Small intestine (tissue), 16 donors: ENCODE measurements at places on chromosomes 4 and X. TPM values are rescaled to one million over a fixed set of nuclear protein-coding genes. Genes with fewer than 3 reads are reported as not detected.
A peak's percentile ranks its signal among the peaks of the same experiment; 100 is the strongest.

- no peak for DNase-seq
These were observed 117.5 kb downstream of the RAPGEF2 start for GRCh38 chr4:159220353-159220752.

GRCh38 chrX:7485061-7485460, 337.1 kb upstream of the PUDP start:
- DNase-seq: no peak

DNA sequence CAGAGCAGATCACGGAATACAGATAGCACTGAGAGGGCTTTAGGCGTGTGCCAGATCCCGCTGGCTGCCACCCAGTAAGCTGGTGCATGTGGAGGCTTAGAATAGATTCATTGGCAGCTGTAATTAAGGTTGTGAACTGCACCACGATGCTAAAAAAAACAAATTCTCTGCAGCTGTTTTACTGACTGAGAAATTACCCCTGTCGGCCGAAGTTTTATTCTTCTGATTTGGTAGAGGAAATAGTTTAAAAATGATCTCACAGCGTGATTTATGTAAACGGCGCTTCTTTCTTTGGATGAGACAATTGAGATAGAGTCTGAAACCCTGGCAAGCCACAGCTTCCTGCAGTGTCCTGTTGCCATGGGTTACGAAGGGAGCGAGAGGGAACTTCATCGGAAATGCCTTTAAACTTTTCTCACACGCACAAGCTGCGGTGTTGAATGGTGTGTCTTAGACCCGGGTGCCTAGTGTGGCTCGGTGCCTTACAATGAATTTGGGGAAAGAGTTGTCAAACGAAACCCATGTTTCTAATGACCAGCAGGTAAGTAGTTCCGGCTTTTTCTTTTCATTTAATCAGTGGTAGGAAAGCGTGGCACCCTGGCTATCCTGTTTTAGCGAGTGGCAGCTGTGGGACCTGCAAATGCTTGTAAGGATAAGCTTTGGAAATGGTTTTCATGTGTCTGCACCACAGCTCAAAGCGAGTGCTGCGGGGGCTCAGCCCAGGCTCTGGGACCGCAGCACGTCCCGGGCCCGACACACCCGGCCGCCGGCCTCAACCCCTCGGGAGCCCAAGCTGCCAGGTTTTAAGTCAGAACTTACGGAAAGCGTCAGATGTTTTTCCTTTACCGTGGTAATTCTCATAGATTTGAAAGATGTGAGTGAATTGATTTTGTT, 71.7 kb upstream of the HGFAC start:
- DNase-seq: peak; percentile 28

DNA sequence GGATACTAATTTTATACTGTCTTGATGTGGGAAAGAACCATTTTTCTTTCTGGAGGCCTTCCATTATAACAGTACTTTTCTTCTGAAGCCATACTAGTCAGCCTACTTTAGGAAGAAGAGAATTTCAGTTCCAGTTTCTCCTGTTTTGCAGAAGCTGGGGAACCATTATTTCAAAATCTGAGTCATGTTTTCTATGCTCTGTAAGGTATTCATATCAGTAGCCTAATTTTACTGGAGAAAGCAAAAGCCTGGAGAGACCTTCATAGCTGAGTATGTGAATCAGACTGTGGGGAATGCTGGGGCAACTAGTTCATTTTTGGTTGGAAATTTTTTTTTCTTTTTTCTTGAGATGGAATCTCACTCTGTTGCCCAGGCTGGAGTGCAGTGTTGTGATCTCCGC, 22.4 kb downstream of the AFF1 start:
- no peak for DNase-seq

Gene DNAAF6
- not detected for polyA plus RNA-seq
